T follicular helper cell (primary cell): ENCODE measurements at places on chromosomes 4 and X.

DNA sequence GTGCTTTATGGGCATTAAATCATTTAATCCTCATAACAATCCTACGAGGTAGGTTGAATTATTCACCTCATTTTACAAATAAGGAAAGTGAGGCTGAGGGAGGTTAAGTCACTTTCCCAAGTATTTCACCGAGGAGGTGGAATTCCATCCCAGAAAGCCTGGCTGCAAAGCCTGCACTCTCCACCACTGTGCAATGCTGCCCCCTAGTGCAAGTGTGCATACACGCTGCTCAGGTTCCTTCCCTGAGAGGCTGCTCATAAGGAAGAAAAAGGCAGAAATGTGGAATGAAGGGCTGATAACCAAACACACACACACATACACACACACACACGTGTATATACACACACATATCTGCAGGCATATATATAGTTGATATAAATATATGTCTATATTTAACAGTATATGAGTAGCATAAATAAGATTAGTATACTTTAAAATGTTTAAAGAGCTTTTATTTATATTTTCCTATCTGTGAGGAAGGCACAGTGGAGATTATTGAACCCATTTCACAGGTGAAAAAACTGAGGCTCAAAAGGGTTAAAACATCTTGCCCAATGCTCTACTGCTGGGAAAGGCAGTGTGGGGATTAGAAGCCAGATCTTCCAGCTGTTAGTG is 714.5 kb upstream of the TENM3 start:
- DNase-seq, result no peak

DNA sequence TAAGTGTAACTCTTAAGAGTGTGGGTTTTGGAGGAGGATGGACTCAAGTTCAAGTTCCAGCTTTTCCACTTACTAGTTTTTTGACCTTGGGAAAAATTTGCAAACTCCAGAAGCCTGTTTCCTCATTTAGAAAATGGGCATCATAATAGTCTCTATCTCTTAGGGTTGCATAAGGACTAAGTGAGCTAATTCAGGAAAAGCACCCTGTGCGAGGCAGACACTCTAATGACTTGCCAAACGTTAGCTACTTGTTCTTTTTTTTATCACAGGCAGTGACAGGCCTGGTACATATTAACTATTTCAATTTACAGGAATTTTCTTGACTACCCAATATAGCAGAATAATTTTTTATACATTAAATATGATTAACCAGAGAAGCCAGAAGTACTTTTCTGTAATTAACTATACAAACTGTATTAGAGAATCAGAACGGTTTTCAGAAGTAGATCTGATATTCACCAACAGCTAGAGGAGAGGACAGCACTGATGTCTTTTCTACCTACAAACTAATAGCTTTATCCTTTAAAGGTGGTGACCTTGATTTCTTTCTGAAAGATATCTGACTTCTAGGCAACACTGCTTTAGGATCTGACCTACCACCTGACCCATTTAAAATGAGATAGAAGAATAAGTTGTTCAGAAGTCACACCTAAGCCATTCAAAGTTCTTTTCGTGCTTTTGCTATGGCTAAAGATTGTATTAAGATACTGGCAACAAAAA is 139.6 kb upstream of the HAND2 start:
- no peak for DNase-seq

DNA sequence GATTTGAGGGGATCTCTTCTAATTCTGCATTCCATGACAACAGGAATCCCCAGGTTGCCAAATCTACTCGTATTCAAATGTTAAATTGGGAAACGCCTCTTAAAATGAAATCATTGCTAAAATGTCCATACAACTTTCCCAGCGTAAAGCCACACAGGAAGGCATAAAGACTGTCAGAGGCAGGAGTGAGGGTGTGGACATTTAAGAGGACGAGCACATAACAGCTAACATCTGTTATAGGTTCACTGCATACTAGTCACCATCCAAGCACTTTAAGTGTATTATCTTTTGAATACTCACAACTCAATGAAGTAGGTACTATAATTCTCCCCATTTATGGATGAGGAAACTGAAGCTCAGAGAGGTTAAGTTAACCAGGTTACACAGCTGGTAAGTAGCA is 35.6 kb downstream of the ATG4A start:
- no peak for DNase-seq

DNA sequence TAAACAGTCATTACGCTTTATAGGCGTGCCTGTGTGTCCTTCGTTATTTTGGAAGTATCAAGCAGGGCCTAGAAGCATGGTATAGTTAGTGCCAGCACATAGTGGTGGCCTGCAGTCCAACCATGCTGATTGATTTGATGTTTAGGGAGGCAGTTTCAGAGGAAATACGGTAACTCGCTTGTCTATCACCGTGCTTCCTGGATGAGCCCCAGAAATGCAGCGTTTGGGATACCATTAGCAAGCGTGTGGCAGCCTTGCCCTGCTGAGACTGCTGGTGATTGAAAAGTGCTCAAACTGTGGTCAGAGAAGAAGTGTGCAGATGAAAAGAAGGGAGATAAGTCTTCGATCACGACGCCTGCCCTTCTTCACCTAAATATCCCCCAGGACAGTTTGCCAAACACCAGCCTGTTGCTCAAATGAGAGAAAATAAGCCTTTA is 158.4 kb downstream of the CHIC2 start:
- DNase-seq, result no peak

DNA sequence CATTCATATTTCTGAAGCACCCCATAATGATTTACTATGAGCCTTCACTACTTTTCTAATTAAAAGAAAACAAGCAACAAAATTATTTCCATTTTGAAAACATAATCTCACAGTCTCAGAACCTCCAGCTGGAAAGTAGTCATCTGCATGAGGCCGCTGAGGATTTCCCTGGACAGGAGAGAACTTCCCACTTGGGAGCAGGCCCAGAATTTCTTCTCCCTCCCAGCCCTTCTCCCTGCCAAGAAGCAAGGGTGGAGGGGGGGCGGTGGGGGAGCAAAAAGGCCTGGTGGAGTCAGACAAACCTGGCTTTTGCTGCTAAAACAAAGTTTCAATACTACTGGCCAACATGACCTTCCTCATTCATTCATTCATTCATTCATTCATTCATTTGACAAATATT is 167.3 kb downstream of the PJA1 start:
- no peak for DNase-seq

GRCh38 chr4:48841045-48841827 is 10.3 kb downstream of the OCIAD1 start:
- no peak for DNase-seq

- no peak for DNase-seq
Measured at GRCh38 chr4:36420111-36420679, 138.8 kb downstream of the DTHD1 start.

- no peak for DNase-seq
Measured at GRCh38 chrX:70423936-70424675, 992 bp downstream of the GDPD2 start.

DNA sequence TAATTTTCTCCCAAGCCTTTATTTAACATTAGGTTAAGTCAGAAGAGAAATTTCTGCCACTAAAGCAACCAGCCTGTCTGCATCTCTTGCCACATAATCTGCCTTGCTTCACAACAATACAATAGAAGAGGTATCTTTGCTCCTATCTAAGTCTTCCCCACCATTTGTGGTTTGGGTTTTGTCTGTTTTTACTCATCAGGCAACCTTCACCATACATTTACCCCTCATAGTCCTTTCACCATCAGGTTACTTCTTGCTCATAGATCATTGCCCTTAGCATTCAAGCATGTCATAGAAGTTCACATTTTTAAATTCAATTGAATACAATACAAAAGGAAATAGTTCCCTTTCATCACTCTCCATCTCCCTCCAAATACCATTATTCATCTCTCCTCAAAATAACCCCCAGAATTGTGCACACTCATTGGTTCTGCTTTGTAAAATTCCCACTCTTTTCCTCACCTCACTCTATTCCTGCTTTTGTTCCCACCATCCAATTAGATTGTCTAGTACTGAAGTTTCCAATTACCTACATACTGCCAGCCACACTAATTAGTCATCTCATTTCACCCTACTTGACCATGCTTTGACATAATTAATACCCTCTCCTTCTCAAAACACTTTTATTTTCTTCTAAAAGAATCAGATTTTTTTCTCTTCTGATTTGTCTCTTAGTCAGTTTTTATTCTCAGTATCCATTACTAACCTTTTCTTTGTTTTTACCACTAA is 1957.0 kb upstream of the AGA start:
- DNase-seq, result no peak

GRCh38 chr4:83054928-83055327 is 19.9 kb downstream of the COPS4 start:
- DNase-seq, result no peak

GRCh38 chr4:578451-579443 is 2.7 kb upstream of the TMEM271 start:
- DNase-seq, result no peak

GRCh38 chr4:104907074-104907649 is 239.5 kb upstream of the TET2 start:
- no peak for DNase-seq

GRCh38 chr4:10025230-10025806 is 4.0 kb upstream of the SLC2A9 start:
- DNase-seq, result no peak
